Fibroblast of upper back skin (primary cell): ENCODE measurements at places on chromosomes 1 and 21.

GRCh38 chr1:242002510-242002909, 3.6 kb upstream of the MAP1LC3C start:
- DNase-seq = peak; percentile 36

DNA sequence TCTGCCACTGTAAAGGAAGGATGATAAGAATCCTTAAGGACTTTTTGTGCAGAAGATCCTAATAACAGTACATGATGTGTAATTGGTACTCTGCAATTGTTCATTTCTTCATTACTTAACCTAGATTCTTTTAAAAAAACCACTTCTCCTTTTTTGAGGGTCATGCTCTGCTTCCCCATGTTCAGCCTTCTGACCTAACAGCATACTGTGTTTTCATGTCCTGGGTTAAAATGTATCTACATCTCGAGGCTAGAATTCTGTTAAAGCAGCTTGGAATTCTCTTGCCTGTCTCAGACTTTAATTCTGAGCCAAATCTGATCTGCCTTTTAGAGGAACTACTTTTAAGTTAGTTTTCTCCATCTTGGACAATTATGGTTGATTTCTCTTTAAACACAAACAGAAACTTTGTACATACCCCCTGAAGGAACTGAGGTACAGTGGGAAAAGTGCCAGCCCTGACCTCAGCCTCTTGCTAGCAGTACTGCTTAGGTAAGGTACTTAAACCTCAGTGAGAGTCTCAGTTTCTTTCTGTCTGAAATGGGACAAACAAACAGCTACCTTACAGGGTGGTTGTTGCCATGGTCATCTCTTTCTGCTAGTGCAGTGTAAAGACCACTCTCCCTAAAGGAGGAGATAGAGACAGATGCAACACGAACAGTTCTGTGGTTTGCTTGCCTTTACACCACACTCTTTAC, 103.2 kb upstream of the DYNLT5 start:
- no peak for DNase-seq

GRCh38 chr1:118842452-118843201, 145.5 kb downstream of the TBX15 start:
- DNase-seq = no peak

- DNase-seq = peak; percentile 35
Observed at GRCh38 chr1:116167625-116168276, 56.6 kb downstream of the MAB21L3 start.

DNA sequence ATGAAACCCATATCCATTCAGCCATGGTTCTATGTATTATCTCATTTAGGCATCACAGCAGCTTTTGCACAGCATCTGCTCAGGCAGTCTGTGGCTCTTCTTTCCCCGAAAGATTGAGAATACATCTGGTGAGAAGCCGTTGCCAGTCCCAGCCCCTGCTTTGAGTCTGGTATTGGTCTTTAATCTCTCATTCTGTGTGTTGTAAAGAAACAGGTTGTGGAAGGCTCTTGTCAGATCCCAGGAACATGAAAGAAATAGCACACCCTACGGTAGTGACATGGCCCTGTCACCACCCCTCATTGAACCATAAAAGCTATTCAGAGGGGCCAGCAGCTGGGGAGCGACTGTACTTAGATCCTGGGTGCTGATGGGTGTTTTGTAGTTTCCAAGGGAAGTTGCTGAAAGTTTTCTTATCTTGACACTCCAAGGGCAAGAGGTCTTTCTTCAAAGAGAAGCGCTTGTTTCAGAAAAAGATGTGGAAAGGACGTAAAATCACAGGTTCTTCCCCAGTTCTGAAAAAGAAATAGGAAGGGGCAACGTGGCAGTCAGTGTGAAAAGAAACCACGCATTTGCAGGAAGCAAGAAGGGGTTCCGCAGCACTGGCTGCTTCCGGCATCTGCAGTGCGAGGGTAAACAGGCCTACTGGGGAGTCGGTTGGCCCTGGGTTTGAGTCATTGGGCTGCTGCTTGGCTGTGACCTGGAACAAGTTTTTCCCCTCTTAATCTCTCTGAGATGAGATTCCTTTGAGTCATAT, 145.0 kb downstream of the DHRS3 start:
- no peak for DNase-seq

- DNase-seq = peak; percentile 57
Observed at GRCh38 chr1:228697207-228698016, 37.9 kb upstream of the RHOU start.

DNA sequence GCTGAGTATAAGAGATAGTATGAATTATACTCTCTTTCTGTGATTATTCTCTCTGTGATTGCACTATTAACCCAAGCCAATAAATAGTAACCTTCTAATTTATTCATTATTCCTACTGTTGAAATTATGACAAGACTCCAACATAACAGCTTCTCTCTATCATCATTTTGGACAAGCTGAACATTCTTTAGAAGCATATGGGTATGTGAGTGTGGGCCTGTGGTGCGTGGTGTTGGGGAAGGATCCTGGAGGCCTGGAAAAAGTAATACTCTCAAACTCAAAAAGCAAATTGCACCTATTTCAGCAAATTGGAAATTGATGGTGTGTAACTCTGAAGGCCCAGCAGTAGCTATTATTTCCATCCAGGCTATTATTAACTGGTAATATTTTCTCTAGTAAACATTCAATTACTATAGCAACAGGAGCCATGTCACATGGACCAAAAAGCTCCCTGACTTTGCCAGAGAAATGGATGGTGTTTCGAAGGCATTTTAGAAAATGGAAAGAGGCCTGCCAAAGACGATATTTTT, 502.8 kb downstream of the LTN1 start:
- DNase-seq = no peak

DNA sequence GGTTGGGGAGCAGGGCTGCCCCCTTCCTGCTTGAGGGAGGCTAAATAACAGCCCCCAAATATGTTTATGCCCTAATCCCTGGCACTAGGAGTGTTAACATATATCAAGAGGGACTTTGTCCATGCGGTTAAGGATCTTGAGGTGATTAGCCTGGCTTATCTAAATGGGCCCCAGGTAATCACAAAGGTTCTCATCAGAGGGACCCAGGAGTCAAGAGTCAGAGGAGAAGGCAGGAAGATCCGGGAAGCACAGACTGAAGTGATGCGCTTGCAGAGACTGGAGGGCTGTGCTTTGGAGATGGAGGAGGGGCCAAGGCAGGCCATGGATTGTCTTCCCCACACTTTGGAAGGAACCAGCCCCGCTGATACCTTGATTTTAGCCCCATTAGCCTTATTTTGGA, 86.4 kb downstream of the IER5 start:
- no peak for DNase-seq

DNA sequence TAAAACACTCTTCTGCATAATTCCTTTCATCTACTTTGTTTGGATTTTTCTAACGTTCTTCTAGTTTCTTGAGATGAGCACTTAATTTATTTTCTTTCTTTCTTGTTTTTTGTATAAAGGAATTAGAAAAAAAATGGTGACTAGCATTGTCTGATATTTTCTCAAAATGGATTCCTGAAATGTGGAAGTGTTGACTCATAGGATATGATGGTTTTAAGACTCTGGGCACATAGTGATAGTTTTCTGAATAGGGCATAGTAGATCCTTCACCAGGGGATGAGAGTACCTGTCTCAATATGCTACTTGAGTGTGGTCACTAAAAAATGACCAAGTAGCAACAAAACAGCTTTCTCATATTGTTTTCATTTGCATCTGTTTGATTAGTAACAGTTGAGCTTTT, 100.9 kb downstream of the PEX14 start:
- DNase-seq = peak; percentile 78

- peak; percentile 36 for DNase-seq
Observed at GRCh38 chr1:82978461-82979324, 1020.2 kb downstream of the TTLL7 start.

GRCh38 chr21:33128538-33128937, 58.6 kb downstream of the OLIG1 start:
- DNase-seq = no peak

DNA sequence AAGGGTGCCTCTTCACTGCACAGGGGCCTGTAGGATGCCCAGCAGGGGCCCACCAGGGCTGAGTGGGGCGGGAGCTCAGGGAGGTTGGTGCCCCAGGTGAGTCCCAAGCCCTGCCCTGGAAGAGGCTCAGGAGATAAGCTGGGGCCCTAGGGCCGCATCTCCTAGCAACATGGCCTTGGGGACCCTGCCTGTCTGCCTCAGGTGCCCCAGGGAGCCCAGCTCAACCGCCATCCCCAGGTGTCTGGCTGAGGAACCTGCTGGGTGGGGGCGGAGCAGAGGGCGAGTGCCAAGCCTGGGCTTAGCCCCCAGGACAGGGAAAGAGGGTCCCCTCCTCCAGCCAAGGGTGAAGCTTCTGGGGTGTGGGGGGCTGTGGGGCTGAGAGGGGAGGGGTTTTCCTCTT, 54.8 kb downstream of the FOXO6 start:
- no peak for DNase-seq

DNA sequence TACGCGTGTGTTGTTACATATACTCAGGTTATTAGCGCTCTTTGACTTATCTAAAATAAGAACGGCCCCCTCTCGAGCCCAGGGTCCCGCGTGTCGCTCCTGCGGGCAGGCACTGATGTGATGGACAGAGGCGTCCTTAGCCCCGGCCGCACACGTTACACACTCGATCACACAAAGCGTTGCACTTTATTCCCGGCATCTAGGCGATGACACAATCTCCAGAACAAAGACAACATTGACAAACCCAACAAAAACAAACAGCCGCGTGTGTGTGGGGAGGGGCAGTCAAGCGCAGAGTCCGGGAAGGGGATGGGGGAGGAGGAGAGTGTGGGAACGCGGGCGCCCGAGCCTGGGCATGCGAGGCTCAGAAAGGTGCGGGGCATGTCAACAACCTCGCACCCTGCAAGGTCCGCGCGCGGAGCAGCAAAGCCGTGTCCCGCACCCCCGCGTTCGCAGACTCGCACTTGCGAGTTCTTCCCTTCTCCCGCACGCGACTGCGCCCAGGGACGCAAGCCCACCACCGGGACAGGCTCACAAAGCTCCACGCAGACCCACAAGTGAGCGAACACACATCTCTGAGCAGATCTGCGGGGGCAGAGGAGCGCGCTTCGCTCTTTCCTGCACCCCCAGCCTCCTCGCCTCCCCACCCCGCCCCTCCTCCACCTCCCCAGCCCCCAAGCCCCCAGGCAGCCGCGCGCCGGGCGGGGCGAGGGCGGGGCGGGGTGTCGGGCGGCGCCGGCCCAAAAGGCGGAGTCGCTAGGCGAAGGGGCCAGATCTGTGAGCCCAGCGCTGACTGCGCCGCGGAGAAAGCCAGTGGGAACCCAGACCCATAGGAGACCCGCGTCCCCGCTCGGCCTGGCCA, at the start of gene EFNA1:
EFNA1 (plus strand) TSS at position 772 of the 862 bp plus-strand sequence. CDS start 102 bp downstream, outside the sequence.
- peak; percentile 11 for DNase-seq

DNA sequence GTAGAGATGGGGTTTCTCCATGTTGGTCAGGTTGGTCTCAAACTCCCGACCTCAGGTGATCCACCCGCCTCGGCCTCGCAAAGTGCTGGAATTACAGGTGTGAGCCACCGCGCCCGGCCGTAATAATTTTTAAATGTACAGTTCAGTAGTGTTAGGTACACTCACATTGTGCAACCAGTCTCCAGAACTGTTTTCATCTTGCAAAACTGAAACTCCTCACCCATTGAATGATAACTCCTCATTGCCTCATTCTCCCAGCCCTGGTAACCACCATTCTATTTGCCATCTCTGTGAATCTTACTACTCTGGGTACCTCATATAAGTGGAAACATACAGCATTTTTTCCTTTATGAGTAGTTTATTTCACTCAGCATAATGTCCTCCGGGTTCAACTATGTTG, 3.4 kb downstream of the NLRP3 start:
- no peak for DNase-seq

- no peak for DNase-seq
Observed at GRCh38 chr1:232624546-232625281, 5.2 kb downstream of the SIPA1L2 start.

- DNase-seq = no peak
Observed at GRCh38 chr1:40817791-40818263, 34.2 kb downstream of the KCNQ4 start.

- DNase-seq = no peak
Observed at GRCh38 chr1:17646444-17647280, 107.2 kb downstream of the ARHGEF10L start.

DNA sequence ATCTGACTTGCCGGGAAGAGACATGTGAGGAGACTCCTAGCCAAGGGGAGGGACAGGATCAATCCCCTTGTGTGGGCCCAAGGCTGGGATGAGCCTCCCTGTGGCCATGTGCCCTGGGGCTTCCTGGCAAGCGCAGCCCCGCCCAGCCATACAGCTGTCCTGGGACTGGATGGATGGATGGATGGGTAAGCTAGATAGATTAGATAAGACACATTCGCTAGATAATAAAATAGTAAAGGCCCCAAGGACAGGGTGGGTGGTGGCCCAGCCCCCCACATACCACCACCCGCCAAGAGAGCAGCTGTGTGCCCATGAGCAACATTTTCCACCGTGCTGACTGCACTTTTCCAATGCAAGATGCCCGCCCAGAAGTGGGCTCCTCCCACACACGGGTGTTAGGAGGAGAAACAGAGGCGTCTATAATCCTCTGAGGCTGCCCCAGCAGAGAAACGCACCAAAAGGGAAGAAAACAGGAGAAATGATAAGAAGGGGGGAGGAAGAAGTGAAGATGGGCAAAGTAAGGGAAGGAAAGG, 25.1 kb downstream of the ZBTB17 start:
- peak; percentile 70 for DNase-seq

DNA sequence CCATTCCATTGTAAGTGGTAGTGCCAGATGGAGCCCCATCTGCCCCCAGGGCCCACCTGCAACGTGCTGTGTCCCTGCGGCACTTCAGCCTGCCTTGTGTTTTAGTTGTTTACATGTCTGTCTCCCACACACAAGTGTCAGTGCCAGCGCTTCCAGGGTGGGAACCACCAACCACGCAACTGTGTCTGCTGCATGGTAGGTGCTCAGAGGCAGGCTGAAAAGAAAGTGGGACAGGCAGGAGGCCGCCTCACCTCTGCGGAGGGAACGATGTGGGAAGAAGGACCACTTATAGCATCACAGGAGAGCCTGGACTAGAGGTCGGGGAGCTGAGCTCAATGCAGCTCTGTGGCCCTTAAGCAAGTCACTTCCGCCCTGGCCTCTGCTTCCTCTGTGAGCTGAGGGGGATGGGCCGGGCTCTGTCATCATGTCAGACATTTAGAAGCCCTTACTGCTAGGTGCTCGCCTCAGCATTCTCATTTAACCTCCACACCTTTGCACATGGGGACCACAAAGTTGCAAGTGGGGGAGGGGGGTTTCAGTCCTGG, 17.9 kb downstream of the SLC9A1 start:
- no peak for DNase-seq
